ENCODE measurements at places on chromosomes 7 and 10.

DNA sequence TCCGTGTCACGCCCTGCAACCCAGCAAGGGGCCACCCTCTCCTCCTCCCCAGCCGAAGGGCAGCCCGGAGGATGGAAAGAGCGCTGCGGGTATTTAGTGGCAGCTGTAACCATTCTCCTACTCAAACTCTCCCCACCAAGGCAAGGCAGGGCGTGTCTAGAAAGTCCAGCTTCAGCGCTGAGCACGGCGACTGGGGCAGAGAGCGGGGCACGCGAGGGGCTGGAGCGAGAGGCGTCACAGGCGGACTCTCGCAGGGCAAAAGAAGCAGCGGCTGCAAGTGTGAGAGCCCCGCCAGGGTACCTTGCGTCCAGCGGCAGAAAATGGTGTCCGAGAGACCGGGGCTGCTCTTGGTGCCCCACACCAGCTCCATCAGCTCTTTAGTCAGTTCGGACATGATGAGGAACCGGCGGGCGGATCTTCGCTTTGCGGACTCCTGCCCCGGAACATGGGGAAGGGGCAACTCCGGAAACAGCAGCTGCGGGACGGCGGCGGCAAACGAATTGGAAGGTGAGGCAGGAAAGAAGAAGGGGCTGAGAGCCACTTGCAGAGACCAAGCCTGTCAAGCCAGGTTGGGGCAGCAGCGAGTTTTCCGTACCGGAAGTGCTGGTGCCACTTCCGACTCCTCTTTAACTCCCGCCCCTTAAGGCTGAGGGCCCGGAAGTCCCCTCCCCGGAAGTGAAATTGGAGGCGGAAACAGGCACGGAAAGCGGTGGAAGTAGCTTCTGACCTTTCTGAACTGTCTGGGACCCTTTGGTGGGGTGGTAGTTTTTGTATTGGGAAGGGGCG, at the start of gene MINDY3:
Gene MINDY3 (minus strand): TSS at position 602 of the 786 bp plus-strand sequence. CDS start 208 bp downstream, at position 394.
- DNase-seq: peak; percentile 81

GRCh38 chr10:11018432-11018841, 765 bp downstream of the CELF2 start:
- no peak for DNase-seq

DNA sequence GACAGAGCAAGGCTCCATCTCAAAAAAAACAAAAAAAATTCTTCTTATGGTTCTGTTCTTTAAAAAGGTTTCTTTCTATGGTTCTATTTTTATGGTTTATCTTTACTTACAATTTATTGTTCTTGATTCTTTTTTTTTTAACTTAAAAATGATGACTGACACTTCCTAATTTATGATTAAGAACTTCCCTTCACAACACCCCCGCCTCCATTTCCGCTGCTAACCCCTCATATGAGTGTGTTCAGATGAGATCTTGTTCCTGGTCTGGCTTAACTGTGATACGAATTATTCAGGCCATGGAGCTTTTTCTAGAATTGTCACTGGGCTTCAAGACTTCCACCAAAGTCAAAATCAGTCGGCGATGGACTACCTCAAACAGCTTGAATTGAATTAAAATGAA, 33.9 kb downstream of the PTER start:
- DNase-seq: no peak

GRCh38 chr10:14144451-14144850, 186.3 kb downstream of the FRMD4A start:
- no peak for DNase-seq

DNA sequence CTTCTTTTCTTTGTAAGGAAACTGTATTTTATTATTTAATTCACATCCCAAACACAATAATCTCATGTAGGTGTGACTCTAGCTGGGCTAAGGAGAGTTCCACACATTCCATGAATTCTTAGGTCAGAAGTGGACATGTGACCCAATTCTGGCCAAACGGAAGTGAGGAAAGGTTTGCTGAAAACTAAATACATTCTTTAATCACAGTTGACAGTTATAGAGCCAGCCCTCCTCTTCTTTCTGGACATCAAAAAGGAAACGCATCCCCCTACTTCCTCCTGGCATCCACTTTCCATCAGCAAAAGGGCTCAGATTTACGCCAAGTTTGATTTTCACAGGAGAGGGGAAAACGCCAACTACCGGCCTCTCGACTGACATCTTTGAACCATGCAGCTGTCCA, 774.4 kb upstream of the POM121L12 start:
- DNase-seq: no peak

All from HCEC 1CT (cell line).